Foreskin fibroblast (primary cell): ENCODE measurements at places on chromosomes 6 and 20.

DNA sequence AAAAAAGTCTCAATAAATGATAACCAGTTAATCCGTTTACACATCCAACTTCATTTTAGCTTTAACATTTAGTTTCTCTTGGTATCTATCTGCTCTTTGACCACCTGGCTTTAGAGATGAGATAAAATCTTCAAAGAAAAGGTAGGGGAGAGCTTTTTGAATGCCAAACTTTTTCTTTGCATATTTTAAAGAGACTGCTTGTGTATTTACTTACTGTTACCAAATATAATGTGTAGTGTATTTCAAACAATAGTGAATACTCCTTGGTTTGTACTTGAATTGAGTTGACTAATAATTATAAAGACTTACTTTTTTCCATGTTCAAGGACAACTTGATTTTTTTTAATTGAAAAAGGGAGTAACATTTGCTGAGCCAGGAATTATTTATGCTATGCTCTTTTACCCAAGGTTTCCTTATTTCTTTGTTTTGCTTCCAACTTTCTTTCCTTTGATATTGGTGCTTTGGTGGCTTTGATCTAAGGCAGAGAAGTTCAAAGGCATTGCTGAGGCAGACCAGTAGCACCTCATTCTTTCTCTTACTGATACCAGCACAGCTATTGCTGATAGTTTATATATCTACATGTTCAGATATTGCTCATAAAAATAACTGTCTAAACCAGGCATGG lies 7.8 kb downstream of the CCDC170 start:
- DNase-seq = no peak

DNA sequence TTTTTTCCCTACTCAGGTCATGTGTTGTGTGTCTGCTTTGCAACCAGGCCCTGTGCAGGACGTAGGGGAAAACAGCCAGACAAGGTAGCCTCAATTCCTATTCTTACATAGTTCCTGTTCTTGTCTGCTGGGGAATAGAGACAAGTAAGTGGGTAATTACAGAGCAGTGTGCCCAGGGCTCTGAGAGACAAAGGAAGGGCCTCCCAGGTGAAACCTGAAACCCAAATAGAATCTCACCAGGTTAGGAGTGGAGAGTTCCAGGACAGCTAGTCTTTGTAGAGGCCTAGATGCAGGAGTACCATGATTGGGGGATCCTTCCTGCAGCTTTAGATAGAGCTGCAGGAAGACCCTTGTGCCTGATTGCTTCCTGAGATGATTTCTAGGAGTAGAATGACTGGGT lies 48.4 kb downstream of the DHX35 start:
- no peak for DNase-seq

DNA sequence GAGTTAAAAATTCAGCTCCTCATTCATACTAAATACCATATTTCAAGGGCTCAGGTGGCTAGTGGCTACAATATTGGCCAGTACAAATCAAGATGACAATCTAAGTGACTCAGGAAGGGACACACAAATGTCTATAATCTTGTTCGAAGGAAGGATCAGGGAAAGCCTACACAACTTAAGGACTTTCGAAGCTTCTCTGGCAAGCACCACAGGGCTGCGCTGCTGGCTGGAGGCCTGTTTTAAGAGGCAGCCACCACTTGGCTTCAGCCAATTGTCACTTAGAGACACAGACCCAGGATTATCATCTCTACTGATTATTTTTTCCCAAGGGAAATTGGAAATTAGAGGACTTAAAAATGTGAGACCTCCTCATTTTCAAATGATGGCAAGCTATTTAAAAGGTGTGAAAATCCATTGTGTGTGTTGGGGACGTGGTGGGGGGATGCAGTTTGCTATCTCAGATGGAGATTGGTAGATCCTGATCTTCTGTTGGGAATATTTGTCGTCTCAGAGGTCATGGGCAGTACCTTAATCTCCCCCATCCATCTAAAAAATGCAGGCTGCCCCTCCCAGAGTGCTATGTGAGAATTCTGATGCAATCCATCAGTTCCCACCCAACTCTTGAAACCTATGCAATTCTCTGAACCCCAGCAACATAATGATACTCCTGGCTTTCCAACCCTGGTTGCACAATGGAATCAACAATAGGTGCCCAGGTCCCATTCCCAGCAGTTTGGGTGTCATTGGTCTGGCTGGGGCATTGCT lies 11.3 kb downstream of the ARHGAP40 start:
- no peak for DNase-seq

DNA sequence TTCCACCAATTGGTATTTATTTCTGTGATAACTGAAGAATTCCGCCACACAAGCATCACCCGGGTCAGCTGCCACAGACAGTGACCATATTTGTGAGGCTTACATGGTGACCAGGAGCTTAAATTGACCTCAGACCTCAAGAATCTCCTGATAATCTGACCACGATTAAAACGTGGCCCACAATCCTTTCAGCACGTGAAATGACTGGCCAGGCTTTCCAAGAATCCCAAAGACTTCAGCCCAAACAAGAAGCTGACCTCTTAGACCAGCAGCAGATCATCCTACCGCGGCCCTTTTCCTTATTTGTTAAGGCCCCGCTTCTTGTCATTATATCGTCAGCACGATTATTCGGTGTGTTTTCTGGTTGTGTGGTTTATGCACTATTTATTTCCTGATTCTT lies 45.6 kb upstream of the CD93 start:
- no peak for DNase-seq

DNA sequence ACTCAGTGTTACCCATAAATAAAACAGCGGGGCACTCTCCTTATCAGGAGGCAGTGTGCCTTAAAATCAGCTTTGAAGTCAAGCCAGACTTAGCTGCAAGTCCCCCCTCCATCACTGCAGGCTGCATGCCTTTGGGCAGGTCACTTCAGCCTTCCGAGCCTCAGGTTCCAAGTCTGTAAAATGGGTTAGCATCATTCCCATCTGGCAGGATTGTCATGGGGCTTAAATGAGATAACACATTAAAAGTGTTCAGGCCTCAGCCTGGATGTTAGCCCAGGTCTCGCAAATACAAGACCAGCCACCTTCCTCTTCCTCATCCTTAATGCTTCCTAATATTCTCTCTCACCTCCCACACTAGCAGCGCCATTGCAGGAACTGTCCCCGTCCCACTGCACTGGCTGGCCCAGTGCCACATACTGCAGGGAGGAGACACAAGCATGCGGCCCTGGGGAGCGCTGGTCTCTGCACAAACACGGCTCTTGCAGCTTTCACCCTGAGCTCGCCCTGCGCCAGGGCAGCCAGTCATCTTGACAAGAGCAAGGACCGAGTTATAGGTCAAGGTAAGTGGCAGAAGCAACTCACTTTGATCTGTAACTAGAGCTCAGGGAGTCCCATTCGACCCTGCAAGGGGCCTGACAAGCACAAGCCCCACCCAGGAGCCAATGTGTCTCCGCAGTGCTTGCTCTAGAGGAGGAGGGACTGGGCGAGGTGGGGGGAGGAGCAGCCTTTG lies 564.6 kb upstream of the AGPAT4 start:
- DNase-seq = no peak

GRCh38 chr6:42230345-42231321 lies 13.0 kb upstream of the MRPS10 start:
- no peak for DNase-seq

GRCh38 chr20:46406986-46407670 lies 713 bp upstream of the ELMO2 start:
- no peak for DNase-seq

GRCh38 chr6:157708933-157709332 lies 114.1 kb upstream of the SNX9 start:
- no peak for DNase-seq

DNA sequence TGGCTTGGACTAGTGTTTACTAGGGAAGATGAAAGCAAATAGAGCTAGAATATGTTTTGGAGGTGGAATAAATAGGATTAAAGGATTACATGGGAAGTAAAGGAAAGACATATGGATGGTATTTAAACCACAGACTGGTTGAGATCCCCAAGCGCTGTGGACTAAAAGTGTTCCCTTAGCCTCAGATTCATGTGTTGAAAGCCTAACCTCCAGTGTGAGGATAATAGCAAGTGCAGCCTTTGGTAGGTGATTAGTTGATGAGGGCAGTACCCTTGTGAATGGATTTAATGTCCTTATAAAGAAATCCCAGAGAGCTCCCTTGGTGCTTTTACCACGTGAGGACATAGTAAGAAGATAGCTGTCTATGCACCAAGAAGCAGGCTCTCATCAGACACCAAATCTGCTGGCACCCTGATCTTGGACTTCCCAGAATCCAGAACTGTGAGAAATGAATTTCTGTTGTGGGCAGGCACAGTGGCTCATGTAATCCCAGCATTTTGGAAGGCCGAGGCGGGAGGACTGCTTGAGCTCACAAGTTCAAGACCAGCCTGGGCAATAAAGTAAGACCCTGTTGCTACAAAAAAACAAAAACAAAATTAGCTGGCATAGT lies 57.3 kb upstream of the MCM9 start:
- DNase-seq = no peak

DNA sequence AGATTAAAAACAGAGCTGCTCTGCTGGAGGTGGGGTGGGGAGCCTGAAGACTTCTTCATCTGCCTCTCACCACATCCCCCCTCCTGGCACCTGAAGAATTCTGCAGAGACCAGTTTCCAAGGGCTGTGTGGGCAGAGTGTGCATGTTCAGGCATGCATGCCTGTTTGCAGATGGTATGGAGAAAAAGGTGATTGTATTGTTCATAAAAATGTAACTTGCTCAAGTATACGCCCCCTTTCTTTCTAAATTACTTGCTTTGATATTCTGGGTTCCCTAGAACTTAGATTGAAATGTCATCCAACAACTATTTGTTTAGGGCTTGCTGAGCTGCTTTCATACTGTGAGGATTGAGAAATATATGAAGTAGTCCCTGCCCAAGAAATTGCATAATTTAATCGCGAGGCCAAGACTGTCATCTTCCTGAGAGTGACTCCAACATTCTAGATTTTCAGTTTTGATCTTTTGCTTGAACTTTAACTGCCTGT lies 83.6 kb downstream of the LCA5 start:
- DNase-seq = peak; percentile 41

- peak; percentile 8 for DNase-seq
These were observed 3.4 kb downstream of the TREM2 start for GRCh38 chr6:41159415-41160082.

DNA sequence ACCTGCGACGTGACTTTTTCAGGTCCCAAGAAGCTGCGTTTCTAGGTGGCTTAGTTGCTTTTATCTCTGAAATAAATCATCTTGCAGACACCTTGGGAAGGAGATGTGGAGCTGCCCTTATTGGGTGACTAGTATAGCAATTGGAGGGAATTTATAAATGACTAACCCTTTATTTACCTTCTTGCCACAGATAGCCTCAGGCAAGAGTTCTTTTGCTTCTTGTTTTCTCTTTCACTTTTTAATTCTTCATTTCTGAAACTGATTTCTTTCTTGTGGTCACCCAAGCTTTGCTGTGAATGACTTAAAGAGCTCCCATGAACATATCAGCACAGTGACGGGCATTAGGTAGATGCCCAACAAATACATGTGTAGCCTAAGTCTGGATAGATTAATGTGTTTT lies 3.0 kb downstream of the ADGRF4 start:
- DNase-seq = peak; percentile 1

DNA sequence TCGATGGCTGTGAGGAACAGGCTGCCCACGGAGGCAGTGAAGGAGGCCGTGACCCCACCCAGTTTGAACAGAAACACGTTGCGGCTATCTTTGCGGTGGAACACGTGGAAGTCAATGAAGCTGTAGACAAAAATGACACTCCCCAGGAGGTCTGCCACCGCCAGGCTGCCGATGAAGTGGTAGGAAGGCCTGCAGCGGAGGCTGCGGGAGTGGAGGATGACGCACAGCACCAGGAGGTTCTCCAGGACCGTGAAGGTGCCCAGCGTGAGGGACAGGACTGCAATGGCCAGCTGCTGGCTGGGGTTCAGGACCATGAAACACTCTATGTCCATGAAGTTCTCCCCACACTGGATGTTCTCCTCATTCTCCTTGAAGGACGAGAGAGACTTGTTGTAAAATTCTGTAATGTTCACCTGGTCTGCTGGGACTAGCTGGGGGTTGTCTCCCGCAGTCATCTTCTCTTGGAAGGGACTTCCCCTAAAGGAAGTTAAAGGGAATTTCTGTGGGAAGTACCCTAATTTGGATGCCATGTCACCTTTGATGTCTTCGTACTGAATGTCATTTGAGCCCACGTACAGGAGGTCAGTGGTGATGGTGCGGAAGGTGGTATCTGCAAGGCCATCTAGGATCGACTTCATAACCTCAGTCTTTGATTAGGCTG lies 21.4 kb downstream of the CNR1 start:
- DNase-seq = no peak

- peak; percentile 50 for DNase-seq
These were observed 2.8 kb upstream of the LBP start for GRCh38 chr20:38343311-38344106.

DNA sequence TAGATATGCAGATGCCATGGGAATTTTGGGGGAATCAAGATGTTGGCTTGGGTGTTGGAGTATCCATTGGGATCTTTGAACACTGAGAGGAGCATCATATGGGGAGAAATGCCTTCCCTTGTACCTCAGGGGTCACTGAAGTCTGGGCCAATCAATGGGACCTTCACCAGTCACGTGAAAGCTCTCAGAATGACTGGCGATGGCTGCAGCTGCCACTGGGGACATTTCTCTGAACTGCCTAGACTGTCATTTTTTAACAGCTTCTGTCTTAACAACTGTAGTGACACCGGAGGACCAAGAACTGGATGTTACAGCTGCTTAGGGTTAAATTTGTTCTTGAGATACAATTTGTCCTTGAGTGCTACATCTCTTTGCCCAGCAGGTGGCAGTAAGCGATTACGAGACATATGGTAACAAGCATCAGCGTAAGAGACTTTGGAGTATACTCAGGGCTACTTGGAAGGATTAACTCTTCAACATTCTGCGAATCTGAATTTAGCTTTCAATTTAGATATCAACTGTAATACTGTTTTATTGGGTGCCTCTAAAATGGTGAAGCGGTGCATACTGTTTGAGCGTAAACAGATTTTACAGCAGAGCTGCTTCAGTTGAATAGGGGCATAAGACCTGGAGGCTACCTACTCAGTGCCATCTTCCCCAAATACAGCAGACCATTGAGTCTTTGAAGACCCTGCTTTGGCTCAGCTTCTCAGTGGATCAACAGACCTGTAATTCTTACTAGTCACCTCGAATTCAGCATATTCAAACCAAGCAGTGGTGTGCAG lies 36.0 kb downstream of the CCN2 start:
- peak; percentile 89 for DNase-seq

- no peak for DNase-seq
These were observed 765.0 kb downstream of the HDGFL1 start for GRCh38 chr6:23334360-23334759.

- DNase-seq = peak; percentile 22
These were observed 13.9 kb upstream of the NAA20 start for GRCh38 chr20:20003031-20003954.

DNA sequence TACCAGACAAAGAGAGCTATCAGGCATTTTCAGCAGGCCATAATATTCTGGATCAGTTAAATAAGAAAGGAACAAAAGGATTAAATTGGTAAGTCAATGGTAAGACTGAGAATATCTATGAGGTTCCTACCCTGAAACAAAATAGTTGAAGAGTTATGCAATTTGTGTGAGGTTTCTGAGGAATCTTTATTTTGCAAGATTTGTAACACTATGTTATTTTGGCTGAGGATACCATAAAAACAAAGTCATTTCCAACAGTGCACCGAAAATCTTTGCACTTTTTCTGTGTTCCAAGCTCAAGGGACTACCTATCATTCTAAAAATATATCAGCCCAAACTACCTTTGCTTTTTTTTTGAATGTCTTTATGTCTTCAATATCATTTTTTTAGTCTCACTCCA lies 383.3 kb upstream of the CITED2 start:
- DNase-seq = peak; percentile 64

- DNase-seq = no peak
These were observed 14.0 kb downstream of the KIAA1755 start for GRCh38 chr20:38246357-38247165.
